Cardiac septum (tissue), 1 donor: ENCODE measurements at places on chromosomes 3 and 15. TPM values are rescaled to one million over a fixed set of nuclear protein-coding genes. Genes with fewer than 3 reads are reported as not detected.

DNA sequence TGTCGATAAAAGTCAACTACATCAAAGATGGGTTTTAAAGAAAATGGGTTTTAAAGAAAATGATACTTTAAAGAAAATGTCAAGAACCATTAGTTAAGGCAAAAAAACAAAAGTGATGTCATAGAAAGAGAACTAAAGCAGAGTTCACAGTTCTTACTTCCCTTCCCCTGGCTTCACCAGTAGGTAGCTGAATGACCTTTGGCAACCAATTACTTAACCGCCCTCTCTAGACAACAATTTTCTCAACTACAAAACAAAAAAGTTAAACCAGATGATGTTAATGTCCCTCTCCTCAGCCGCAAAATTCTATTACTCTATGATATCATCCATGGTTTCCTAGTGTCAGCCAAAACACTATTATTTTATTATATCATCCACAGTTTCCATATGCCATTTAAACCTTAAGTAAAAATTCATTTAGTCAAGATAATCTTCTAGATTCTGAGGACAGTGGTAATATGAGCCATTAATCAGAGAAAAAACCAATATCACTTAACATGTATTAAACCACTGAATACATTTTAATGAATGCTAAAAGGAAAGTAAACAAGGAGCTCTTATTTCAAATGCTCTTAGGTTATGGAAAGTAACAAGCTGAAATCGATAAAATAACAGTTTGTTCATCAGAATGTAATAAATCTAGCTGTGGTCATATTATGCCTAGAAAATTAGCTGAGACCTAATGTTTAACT, 13.1 kb downstream of the RYK start:
- no peak for DNase-seq

GRCh38 chr3:147356145-147356908, 50.0 kb downstream of the ZIC4 start:
- DNase-seq, result no peak

DNA sequence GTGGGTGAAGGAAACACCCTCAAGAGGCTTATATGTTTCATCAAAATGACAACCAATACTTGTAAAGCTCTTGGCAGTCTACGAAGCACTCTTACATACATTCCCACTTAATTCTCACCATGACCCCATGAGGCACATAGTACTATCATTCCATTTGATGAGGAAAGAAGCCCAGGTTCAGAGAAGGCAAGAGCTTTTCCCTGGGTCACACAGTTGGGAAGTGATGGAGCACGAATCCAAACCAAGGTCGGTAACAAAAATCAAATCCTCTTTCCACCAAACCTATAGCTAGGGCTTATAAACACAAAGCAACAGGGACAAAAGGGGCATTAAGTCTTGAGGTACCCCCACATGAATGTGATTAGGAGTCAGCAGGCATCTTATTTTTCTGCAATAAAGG, 187.1 kb downstream of the UACA start:
- DNase-seq, result no peak

GRCh38 chr3:66276705-66277274, 56.0 kb downstream of the SLC25A26 start:
- DNase-seq, result no peak

DNA sequence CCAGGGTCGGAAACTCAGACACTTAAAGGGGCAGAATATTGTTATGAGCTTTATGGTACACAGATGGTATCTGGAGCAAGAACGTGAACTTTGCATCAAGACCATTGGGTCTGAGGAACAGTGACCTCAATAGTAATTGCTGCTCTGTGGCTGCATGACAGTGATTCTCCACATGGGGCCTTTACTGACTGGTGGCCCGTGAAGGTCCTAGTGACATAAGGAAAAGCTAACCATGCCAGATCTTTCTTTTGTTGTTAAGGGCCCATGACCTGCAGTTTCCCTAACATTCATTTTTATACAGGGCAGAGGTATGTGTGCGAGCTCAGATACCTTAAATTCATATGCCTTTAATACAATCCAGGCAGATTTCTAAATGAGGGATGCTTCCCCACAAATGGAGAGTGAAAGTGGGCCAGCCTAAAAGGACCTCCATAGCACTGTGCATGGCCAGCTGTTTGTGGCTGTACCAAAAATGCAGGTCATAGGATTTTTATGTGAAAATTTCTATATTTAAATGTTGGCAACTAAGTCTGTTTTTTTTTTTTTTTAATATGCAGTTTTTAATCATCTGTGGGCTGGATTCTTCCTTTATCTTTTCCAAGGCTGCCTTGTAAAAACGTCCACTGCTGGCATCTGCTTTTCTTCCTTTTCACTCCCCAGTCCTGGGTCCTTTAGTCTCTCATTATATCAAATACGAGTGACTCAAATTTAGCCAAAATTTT, 188.0 kb upstream of the IL12A start:
- no peak for DNase-seq

Gene KCNMB3
- 1.9 TPM for total RNA-seq

Gene GOLGA8G
- not detected for total RNA-seq

Gene EBLN2
- 1.9 TPM for total RNA-seq

Gene THSD4
- total RNA-seq, result 116 TPM
